Urinary bladder (tissue), 4 donors: ENCODE measurements at places on chromosomes 5 and 9. TPM values are rescaled to one million over a fixed set of nuclear protein-coding genes. Genes with fewer than 3 reads are reported as not detected.

JAKMIP2 gene
- polyA plus RNA-seq, result 0.49 TPM

DNA sequence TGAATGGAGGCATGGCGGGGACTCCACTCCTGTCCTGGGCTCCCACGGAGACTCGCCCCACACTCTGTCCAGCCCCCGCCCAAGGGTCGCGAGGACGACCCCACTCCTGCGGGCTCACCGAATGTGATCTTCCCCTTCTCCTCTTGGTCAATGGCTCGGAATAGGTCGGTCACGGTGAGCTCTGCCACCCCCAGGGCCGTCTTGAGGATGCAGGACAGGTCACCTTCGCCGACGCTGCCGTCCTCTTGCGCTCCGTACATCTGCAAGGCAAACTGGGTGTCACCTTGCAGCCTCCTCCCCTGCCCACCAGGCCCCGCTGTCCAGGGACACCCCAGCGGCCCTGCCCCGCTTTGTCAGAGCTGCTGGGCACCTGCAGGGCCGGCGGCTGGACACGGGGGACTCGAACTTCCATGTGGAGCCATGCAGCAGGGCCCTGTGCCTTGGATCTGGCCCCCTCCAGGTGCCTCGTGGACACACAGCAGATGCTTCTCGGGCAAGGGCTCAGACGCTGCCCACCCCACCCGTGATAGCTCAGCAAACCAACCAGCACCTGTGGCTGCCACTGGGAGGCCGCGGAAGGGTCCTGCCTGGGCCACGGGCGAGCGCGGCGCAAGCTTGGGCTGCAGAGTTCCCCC, 21.5 kb upstream of the SLC6A3 start:
- no peak for DNase-seq

- no peak for DNase-seq
Observed at GRCh38 chr9:136539427-136540421, 6.1 kb downstream of the NOTCH1 start.

- DNase-seq, result no peak
Observed at GRCh38 chr9:127858041-127858512, 3.6 kb upstream of the ENG start.

DNA sequence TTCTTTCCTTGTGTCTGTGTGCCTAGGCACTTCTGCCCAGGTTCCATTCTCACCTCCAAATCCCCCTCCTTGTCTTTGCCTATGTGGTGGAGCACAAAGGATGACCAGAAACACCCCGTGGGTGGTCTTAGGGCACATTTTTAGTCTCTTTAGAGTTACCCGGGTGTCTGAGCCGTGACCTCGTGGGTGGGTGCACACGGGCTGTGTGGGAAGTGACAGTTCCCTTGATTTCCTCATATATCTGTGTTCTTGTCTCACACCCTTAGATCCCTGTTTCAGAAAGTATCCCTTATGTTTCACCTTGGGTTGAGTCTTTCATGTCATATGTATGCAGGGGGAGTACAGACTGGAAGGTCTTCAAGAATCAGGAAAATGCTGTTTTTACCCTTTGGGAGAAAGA, 13.4 kb upstream of the SMIM32 start:
- DNase-seq, result no peak

DNA sequence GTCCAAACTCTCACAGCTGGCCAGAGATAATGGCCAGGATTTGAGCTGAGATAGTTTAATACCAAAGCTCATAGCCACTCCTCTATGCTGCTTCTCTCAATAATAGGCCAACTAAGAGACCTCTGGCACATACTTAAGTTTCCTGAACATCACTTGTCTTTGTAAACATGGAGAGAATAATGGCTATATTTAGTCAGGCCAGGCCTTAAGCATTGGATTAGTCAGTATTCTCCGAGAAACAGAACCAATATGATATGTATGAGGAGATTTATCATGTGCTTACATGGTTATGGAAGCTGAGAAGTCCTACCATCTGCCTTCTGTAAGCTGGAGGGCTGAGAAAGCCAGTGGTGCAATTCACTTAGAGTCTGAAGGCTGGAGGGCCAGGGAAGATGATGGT, 45.4 kb downstream of the CFAP95 start:
- DNase-seq, result no peak

- DNase-seq, result no peak
Observed at GRCh38 chr9:6689893-6690674, 44.6 kb upstream of the GLDC start.

GRCh38 chr9:137388589-137389427, 34.2 kb downstream of the EXD3 start:
- DNase-seq, result no peak

DNA sequence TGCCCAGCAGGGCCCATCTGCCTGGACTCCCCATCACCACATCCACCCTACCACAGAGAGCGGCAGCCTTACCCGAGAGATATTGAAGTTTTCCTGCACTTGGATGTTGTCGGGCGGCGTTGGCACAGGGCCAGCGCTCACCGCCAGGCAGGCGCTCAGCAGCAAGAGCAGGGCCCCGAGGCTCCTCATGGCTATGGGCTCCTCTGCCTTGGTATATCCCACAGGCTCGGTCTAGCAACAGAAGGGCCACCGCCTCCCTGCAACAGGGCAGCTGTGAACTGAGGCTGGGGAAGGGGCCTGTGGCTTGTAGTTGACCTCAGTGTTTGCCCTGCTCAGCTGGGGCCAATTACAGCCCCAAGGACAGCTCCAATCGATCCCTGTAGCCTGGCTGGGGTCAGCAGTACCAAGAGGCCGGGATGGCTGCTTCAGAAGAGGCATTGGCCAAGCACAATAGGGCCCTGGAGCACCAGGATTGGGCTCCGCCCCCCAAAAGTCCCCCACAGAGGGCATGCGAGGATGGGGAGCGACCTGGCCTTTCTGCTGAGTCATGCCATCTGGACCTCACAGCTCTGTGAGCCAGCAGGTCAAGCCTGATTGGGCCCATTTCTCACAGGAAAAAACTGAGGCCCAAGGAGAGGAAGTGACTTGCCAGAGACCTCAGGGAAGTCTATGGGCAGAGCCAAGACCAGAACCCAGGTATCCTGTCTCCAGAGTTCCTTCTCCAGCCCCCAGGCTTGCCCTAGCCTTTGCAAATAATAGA, at the start of gene AMBP:
AMBP (minus strand) TSS at position 280 of the 760 bp plus-strand sequence; CDS start at position 189, 91 bp downstream.
- no peak for DNase-seq
